NCI-H2029 (cell line): ENCODE measurements at places on chromosomes 1 and 21.
A peak's percentile ranks its signal among the peaks of the same experiment; 100 is the strongest.

- no peak for DNase-seq
Observed at GRCh38 chr1:68542586-68542985, 45.7 kb upstream of the DEPDC1 start.

DNA sequence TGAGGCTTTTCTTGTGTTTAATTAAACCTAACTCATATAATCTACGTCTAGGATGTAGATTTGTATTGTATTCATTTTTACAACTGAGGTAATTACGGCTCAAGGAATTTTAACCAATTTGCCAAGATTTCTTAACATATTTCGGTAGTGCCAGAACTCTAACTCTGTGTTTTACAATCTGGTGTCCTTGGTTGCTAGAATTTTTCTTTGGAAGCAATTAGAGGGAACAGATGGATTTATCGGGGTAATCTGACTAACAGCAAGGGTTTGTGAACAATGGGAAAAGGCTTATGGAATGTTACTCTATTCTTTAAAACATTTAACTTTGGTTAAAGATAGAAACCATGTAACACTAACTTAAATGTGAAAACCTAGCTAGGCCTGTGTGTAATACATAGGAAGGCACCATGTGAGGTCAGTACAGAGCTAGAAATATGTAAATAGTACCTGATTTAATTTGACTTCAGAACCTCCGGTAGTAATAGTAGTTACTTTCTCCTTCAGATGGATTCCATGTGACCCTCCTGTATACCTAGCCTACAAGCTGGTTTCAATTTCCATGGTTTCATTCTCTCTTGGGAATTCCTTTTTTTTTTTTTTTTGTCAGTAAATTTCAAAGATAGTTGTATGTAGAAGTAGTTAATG lies 1.2 kb downstream of the MTF2 start:
- peak; percentile 50 for DNase-seq

DNA sequence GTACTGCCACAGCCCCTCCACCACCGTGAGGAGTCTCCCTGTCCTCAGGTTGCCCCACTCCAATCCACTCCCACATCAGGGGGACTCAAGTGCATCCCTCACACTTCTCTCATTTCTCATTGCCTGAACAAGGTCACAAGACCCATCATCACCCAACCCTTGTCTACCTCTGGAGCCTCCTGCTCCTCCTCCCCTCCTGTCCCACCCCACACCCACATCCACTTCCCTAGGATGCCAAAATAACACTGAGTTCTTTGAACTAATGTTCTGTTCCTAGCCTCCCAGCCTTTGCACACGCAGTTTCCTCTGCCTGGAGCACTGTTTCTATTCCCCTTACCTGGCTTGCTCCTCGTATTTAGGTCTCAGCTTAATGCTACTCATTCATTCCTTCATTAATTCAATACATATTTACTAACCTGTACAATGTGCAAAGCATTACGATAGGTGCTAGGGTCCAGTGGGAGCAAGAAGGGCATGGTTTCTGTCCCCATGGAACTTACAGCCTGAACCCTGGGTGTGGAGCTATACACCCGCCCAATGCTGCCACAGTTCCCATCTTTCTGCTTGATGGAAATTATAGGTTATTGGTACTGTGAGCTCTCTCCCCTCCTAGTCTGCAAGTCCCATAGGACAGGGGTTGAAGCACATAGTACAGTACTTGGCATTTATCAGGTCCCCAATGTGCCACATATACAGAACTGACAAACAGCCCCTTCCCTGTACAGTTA lies 96.1 kb upstream of the GRIK3 start:
- no peak for DNase-seq

DNA sequence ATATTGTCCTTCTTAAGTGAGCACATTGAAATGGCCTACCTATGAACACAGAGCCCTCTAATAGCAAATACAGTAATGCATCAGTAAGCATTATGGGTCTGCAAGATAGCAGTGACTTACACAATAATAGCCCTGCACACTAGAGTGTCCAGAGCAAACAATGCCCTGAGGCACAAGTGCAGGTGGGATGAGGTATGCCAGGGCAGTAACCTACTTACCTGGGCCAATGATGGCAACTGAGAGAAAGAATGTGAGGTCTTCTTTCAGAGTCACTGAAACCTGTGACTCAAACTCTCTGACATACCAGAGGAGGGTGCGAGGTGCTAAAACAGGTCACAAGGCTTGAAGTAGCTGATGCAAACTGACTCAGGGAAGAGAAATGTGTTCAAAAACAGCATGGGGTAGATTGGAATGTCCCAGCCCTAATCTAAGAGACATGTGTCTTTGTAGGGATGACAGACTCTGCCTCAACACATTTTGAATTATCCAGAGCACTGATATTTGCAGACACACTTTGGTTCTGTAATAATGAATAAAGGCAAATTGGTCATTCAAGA lies 168.5 kb upstream of the RUNX1 start:
- peak; percentile 84 for DNase-seq

DNA sequence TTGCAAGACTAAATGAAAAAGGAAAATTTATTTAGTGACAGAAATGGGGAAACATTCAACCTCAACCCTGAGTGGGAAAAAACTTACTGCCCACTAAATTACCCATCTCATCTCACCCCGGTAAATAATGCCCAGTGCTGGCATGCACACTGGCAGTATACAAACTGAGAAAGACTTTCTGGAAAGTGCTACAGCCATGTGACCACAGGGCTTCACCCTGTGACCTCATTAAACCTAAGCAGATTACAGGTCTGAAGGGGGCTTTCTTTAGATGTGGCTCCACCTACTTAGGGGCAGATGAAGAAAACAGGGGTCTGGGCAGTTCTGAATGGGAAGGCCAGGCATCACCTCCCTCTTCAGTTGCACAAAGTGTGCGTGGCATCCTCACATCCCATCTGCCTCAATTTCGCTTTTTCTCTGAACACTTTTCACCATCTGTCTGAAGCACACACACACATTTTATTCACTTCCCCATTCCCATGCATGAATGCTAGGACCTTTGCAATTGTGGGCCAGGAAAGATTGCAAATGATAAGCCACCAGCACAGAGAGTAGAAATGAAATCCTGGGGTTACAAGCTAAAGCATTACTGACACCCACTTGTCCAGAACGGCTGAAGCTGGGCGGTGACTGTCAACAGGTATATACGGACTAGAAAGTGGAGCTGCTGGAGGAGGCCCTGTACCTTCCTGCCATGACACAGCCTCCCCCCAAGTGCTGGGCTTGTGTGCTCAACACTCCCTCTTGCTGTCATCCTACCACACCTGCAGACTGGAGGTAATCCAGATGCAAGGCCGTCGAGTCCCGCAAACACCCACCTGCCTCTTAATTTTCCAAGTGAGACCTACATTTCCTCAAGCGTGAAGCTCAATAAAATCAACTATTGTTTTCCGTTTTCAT lies 2.7 kb downstream of the NADK start:
- peak; percentile 10 for DNase-seq

DNA sequence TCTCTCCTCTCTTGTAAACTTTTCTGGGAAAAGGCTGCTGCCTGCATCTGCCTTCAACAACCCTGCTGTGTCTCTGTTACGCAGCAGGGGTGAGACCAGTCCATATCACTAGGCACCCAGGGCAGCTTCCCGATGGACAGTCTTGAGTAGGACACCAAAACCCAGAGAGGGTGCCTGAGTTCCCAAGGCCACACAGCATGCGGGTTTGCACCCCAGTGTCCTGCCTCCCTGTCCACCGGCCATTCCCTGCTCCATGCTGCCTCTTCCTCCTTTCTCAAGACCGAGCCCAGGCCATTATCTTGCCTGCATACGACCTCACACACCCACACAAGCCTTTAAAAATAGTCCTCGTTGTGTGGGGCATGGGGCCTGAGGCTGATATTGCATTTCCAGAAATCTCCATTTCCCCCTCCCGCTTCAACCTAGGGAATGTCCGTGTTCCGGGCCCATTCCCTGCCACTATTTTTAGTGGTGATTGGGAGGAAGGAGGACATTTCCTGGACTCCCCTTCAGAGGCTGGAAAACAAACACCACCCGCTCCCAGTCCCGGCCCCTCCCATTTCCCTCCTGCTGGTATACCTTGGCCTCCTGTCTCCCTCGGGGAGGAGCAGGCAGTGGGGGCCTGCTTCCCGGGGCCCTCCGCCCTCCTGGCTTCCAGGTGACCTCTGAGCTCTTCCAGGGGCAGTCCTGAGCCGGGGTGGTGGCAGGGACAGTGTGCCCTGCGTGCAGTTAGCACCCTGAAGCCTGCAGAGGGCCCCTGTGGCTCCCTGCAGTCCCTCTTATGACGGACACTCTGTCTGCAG lies 132.4 kb upstream of the TMEM51 start:
- no peak for DNase-seq

DNA sequence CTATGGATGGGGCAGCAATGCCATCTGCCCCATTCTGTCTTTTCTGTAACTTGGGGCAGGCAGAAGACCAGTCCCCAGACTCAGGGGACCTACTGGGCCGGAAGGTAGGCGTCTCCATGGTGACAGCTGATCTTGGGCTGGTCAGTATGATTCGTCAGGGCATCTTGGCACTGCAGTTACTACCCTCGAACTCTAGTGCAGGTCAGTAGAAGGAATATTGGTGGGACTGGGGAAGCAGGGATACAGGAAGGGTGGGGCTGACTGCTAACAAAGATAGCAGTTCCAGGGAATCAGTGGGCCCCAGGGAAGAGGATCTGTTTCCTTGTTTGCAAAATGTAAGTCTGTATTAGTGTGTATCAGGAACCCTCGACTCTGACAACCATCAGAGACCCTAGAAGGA lies 26.2 kb downstream of the SZT2 start:
- DNase-seq = no peak

GRCh38 chr1:115252585-115252984 lies 85.5 kb downstream of the NGF start:
- no peak for DNase-seq

- DNase-seq = no peak
Observed at GRCh38 chr1:27658951-27659496, 13.0 kb downstream of the IFI6 start.
